Osteocyte (in vitro differentiated cells): ENCODE measurements at places on chromosomes 11 and 22. TPM values are rescaled to one million over a fixed set of nuclear protein-coding genes. Genes with fewer than 3 reads are reported as not detected.

DNA sequence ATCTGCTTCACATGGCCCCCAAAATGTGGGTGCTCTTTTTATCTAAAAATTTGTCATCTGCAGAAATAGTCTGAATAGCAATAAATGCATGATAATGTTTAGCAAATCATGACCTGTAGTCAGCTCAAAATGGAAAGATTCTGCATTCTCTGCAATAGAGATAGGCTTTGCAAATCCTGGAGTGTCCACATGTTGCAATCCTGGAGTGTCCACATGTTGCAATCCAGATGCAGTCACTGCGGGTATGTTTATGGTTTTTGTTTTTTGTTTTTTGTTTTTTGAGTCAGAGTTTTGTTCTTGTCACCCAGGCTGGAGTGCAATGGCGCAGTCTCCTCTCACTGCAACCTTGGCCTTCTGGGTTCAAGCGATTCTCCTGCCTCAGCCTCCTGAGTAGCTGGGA is 20.2 kb upstream of the LRRC32 start:
- H3K4me3 ChIP-seq = no peak overlapping the region
- H3K36me3 ChIP-seq = no peaks in the 10 kb centered on the region
- no peak overlapping the region for H3K27ac ChIP-seq
- H3K4me1 ChIP-seq = peaks cover 9% of the 10 kb centered on the region
- H3K27me3 ChIP-seq = no peaks in the 10 kb centered on the region

DNA sequence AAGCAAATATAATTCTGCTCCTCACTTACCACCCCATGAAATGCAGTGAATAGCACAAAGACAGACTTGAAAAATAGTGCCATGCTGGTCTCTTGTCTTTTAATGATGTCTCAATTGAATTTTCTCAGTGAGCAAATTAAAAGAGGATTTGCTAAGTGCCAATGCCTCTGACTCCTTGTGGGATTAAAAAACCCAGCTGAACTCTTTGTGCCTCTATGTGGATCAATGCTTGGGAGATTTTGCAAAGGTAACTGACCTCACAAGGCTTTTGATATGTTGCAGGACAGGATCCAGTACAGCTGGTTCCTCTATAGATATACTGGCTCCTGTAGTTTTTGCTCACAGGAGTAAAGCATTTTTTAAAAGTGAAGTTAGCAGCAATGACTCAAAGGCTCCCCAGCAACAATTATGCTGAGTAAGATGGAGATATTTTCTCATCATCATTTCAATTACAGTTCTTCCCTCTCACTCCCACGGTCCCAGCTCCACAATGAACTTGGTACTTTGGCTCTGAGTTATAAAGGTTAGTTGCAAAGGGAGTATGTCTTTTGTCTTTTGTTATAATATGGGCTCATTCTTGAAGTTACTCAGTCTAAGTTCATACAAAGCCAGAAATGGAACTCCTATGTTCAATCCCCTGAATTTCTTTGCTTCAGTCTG is 471.5 kb downstream of the LRRC4C start:
- H3K36me3 ChIP-seq = no peaks in the 10 kb centered on the region
- no peaks in the 10 kb centered on the region for H3K27me3 ChIP-seq
- DNase-seq = no peak

DNA sequence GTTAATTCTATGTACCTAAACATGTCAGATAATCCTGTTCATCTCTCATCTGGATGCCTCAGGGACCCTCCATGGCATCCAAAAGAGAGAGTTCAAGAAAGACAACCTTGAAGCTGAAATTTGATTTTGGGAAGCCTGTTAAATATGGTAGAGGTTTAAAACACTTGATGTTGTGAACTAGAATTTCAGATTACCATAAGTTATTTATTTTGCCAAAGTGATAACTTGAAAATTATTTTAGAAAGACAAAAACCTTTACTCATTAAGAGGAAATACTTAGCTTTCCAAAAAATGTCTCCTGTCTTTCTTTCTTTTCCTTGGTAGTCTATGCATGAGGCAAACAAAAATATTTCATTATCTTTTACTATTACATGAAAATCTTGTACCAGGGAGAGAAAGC is 714.0 kb downstream of the NTM start:
- H3K27me3 ChIP-seq = no peaks in the 10 kb centered on the region
- H3K36me3 ChIP-seq = peaks cover 11% of the 10 kb centered on the region
- H3K4me3 ChIP-seq = no peak overlapping the region

- peak overlapping the region; percentile 85 for H3K27ac ChIP-seq
- peaks cover 51% of the 10 kb centered on the region for H3K4me1 ChIP-seq
- H3K4me3 ChIP-seq = no peak overlapping the region
- peak; percentile 8 for DNase-seq
- H3K36me3 ChIP-seq = no peaks in the 10 kb centered on the region
- no peaks in the 10 kb centered on the region for H3K27me3 ChIP-seq
These were observed 4.6 kb downstream of the TNRC6B start for GRCh38 chr22:40182231-40182835.

DNA sequence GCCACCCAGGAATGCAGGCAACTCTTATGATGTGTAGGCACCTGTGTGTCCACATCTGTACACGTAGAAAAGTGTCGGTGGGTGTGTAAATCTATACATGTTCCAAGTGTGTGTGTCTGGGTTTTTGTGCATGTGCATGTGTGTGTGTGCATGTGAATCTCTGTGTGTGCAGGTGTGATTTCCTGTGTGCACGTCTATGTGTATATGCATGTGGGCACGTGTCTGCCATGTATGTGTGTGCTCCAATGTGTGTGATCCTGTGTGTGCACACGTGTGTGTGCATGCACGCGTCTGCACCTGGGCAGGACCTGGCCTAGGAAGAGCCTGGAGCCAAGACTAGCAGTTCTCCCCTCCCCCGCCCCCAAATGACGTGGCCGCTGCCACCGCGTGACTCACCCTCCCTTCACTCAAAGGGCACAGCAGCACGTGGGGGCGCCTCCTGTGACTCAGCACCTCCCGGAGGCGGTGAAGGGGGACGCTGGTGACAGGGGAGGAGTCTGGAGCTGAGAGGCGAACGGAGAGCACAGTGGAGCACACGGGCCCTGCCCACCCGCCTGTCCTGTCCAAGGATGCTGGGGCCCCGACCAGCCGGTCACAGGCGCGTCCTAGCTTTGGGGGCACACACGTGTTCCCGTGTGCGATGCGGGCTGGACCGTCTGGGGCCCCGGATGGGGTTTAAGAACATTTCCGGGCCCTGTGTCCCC is 10.1 kb downstream of the PIM3 start:
- H3K27me3 ChIP-seq = no peaks in the 10 kb centered on the region

GRCh38 chr11:19472679-19473078 is 231.9 kb upstream of the E2F8 start:
- H3K4me1 ChIP-seq = no peaks in the 10 kb centered on the region
- no peak for DNase-seq
- H3K4me3 ChIP-seq = no peak overlapping the region
- no peak overlapping the region for H3K27ac ChIP-seq
- H3K36me3 ChIP-seq = no peaks in the 10 kb centered on the region
- peaks cover 34% of the 10 kb centered on the region for H3K27me3 ChIP-seq

Gene RBMXL2
- not detected in 2 replicates for total RNA-seq

DNA sequence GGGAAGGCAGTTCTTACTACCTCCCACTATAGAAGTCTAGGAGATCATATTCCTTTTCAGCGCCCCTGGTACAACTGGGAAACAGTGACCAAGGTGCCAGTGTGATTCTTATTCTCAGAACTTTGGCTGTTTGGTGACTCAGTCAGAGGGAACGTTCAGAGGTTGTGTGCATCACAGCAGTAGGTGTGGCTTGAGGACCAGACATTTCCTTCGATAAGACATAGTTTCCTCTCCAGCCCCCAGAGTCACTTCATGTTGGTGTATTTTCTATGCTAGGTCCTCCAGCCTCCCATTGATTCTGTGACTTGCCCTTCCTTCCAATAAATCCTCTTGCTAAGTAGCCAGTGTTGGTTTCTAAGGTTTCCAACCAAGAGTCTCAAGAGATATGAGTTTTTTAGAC is 171.9 kb upstream of the MPPED2 start:
- no peak overlapping the region for H3K4me3 ChIP-seq
- no peaks in the 10 kb centered on the region for H3K27me3 ChIP-seq
- no peak for DNase-seq
- H3K27ac ChIP-seq = no peak overlapping the region

Gene C22orf42
- not detected in 2 replicates for total RNA-seq

DNA sequence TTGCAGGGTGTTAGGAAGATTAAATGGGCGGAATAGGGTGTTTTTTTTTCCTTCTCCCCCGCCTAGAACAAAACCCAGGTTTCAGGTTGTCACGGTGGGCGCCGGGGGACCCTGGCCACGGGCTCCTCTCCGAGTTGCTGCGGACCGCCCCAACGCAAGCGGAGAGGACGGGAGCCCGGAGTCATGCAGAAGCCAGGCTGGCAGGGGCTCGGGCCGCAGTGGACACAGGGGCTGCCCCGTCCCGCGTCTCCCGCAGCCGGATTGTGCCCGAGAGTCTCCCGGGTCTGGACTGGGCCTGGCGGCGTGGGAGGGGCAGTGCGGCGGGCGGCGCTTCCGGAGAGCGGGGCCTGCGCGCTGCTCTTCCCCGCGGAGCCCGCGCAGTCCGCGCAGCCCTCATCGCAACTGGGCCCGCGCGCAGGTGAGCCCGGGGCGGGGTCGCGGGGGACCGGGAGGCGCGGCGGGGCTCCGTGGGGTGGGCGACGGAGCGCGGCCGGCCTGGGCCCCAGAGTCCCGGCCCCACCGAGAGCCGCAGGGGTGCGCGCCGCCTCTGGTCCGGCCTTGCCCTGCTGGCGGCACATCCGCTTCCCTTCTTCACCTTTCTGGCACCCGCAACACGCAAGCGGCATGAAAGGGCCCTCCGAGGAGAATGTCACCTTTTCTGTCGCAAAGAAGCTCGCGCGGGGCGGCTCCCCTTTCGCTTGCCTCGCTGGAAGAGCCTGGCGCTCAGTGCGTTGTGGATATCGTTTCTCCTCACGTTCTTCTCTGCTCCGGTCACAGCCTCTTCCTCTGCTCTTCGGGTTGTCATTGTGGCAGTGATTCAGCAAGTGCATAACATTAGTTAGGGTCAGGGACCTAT is at the start of gene TIRAP:
TSS of gene TIRAP (plus strand) at position 358 of the 856 bp plus-strand sequence. CDS start 7,802 bp downstream, outside the sequence.
- peak within 1 kb of the TSS; percentile 95 for H3K4me3 ChIP-seq
- H3K27me3 ChIP-seq = no peaks in the 10 kb centered on the region
- peaks cover 30% of the 10 kb centered on the region for H3K4me1 ChIP-seq
- peak within 1 kb of the TSS; percentile 96 for H3K27ac ChIP-seq
- DNase-seq = peak; percentile 86
- H3K36me3 ChIP-seq = peaks cover 3% of the 10 kb centered on the region

GRCh38 chr11:69953356-69953755 is 124.8 kb upstream of the ANO1 start:
- no peak overlapping the region for H3K4me3 ChIP-seq
- H3K27ac ChIP-seq = no peak overlapping the region
- no peak for DNase-seq
- H3K4me1 ChIP-seq = peaks cover 19% of the 10 kb centered on the region
- H3K27me3 ChIP-seq = peaks cover 10% of the 10 kb centered on the region

GRCh38 chr22:43891360-43892182 is at the start of gene PNPLA5:
TSS of gene PNPLA5 (minus strand) at chr22:43892013. CDS start at chr22:43891880, 133 bp downstream.
- no peaks in the 10 kb centered on the region for H3K36me3 ChIP-seq
- no peaks in the 10 kb centered on the region for H3K4me1 ChIP-seq
- H3K27me3 ChIP-seq = peaks cover 47% of the 10 kb centered on the region
- no peak within 1 kb of the TSS for H3K4me3 ChIP-seq

Gene ASPHD2
- total RNA-seq = 4.5 and 4.9 TPM in 2 replicates

- H3K4me1 ChIP-seq = no peaks in the 10 kb centered on the region
- H3K27ac ChIP-seq = no peak overlapping the region
- no peak overlapping the region for H3K4me3 ChIP-seq
- DNase-seq = no peak
These were observed 72.0 kb downstream of the SLC5A12 start for GRCh38 chr11:26649884-26650283.

GRCh38 chr11:7561562-7561961 is 47.8 kb downstream of the PPFIBP2 start:
- H3K4me3 ChIP-seq = no peak overlapping the region
- no peaks in the 10 kb centered on the region for H3K27me3 ChIP-seq
- peaks cover 21% of the 10 kb centered on the region for H3K4me1 ChIP-seq
- no peak overlapping the region for H3K27ac ChIP-seq

- no peak overlapping the region for H3K27ac ChIP-seq
- no peak overlapping the region for H3K4me3 ChIP-seq
- H3K4me1 ChIP-seq = no peaks in the 10 kb centered on the region
- H3K27me3 ChIP-seq = no peaks in the 10 kb centered on the region
These were observed 624.8 kb upstream of the KIRREL3 start for GRCh38 chr11:127625402-127625801.

Gene SPI1
- total RNA-seq = not detected in 2 replicates
